CD4-positive, alpha-beta T cell treated with Interleukin-4 for 4 hours (primary cell): ENCODE measurements at places on chromosomes 12 and 14.

DNA sequence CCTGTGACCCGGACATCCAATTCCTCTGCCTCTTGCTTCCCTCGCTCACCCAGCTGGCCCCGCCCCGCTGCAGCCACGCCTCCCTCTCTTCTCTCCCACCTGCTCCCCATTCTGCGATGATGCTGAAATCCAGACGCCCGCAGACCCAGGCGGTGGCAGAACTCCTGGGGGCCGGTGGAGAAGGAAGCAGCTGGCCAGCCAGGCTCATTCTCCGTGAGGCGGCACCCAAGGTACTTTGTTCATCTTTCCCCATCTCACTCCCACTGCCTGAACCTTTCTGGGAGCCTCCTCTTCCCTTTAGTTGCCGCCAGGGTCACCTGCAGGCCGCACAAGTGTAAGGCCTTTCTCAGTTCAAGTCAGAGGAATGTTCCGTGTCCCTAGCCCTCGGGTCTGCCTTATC, 35.7 kb downstream of the FOXN4 start:
- no peak for DNase-seq

GRCh38 chr12:107702106-107702505, 16.5 kb downstream of the PWP1 start:
- DNase-seq: no peak

DNA sequence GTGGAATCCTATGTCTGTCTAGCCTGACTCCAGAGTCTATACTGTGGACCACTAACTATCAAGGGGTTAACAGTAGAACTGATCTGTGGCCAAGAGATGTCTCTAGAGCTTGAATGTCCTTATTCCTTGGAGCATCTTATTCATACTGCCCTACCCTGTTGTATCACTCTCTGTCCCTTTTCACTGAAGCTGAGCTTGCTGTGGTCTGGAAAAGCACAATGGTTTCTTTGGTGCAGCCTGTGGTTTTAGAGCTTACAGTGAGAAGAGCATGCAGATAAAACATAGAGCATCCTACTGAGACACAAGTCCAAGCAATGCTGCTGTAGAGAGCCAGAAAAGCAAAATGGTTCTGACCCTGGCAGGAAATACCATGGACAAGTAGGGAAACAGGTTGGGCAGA, 367.0 kb upstream of the ATP2B1 start:
- DNase-seq: no peak

- DNase-seq: no peak
Measured at GRCh38 chr14:98412431-98412830, 859.6 kb downstream of the BCL11B start.

DNA sequence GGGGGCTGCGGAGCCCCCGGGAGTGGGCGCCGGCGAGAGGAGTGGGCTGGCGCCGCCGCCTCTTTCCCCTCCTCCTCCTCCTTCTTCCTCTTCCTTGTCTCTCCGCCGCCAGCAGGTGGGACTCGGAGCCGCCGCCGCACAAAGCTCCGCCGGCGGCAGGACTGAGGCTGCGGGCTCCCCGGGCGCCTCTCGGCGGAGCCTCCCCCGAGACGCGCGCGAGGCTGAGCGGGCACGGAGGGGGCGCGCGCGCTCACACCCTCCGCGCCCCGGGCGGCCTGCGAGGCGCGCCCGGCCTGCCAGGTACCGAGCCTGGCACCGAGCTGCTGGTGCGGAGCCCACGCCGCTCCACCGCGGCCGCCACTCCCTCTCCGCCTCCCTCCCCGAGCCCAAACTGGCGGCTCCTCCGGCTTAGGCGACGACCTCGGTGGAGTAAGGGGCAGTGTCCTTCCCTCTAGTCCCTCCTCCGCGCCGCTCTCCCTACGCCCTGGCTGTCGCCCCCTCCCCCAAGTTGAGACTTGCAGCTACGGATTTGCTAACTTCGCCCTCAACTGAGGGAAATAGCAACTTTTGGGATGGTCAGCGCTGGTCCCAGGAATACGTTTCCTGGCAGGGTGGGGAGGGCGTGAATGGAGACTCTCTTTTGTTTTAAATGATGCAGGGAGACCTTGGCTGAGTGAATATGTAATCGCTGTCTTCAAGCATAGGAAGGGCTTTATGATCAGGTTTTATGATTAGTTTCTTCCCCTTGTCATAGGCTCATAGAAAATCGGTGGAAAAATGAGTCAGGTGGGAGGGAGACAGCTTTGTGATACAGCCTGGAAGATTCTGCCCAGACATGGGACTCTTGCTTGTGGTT, 199.5 kb upstream of the CAND1 start:
- DNase-seq: peak; percentile 6

GRCh38 chr12:28374556-28374955, 184.3 kb downstream of the CCDC91 start:
- no peak for DNase-seq

- DNase-seq: no peak
Measured at GRCh38 chr12:132632521-132633228, 14.1 kb downstream of the P2RX2 start.

DNA sequence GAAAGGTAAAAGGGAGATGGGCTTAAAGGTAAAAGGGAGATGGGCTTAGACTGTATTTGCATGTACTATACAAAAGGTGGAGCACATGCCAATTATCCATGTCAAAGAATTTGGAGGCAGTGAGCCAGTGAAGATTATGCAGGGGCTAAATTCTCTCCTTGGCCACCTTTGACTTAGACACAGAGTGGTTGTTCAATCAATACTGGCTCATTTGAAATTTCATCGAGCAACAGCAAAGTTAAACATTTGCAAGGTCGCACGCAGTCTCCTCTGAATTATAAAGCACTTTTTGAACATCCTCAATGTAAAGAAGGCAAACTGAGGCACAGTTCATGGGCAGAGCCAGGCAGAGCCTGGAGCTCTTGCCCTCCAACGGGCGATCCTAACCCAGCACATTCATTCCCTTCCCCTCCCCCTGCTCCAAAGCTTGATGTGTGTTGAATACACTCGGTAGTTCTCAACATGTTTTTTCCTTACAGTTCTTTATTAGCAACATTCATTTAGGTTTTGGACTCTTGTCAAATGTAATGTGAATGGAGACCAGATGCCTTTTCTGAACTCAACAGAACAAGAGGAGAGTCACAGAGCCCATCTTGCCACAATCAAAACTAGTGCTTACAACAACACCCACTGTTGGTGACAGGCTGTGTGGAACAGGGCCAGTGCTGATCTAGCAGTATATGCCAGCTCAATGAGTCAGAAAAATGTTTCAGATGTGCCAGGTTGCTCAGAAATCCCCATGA, 169.7 kb upstream of the G2E3 start:
- DNase-seq: no peak

DNA sequence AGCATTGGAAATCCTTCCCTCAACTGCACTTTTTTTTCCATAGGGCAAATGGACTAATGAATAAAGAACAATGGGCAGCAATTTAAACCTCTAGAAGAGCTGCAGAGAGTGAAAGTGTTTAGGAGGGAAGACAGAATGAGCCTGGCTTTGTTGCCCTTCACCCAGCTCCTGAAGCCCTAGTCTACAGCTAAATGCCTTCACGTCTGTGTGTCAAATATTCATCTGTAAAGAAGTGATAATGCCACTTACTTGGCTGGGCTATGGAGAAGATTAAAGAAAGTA, 45.6 kb downstream of the FLRT2 start:
- no peak for DNase-seq

- peak; percentile 46 for DNase-seq
Measured at GRCh38 chr14:37230551-37231194, 32.9 kb downstream of the MIPOL1 start.

DNA sequence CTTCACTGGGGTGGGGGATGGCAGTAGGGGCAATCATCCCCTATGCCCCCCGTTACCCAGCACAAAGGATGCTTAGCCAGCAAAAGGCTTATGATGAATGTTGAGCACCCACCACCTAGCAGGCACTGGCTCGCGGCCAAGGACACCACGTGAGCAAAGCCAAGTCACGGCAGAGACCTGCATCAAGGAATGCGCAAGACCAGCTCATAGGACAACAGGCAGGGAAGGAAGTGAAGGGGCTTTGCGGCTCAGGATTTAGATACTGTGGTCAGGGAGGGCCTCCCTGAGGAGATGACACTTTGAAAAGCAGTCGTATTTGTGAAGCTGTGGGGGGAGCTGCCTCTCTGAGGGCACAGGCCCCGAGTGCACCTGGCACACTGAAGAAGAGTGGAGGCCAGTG, 32.8 kb downstream of the SH2B3 start:
- peak; percentile 53 for DNase-seq

- DNase-seq: no peak
Measured at GRCh38 chr12:59431266-59431665, 164.6 kb upstream of the SLC16A7 start.

- no peak for DNase-seq
Measured at GRCh38 chr14:94863366-94863765, 93.5 kb upstream of the GSC start.
